Gastroesophageal sphincter (tissue), 4 donors: ENCODE measurements at places on chromosomes 2 and 18. TPM values are rescaled to one million over a fixed set of nuclear protein-coding genes. Genes with fewer than 3 reads are reported as not detected.
A peak's percentile ranks its signal among the peaks of the same experiment; 100 is the strongest.

Gene EFHD1
- 9.3 TPM for total RNA-seq

DNA sequence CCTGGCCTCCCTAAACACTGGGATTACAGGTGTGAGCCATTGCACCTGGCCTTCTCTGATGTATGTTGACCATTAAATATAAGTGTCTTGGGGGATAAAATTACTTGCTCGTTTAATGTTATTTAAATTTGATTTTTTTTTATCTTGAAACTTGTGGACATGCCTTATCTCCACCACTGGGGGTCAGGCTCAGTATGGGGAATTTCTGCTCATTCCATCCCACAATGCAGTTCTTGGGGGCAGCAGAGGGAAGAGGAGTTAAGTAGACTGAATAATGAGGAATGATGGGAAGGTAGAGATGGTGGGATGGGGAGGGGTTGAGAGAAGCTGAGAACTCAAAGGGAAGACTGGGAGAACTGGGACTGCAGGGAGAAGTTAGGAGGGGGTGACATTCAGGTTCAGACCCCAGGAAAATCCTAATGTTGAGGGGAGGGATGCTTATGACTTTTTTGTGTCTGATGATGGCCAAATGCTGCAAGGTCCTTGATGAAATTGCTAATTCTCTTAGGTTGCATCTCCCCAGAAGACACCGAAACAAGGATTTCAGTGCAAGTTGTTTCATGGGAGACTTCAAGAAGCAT lies 174.2 kb downstream of the MIB1 start:
- no peak for ATAC-seq

- no peak for ATAC-seq
These were observed 92.3 kb downstream of the B3GNT2 start for GRCh38 chr2:62287899-62288880.

DNA sequence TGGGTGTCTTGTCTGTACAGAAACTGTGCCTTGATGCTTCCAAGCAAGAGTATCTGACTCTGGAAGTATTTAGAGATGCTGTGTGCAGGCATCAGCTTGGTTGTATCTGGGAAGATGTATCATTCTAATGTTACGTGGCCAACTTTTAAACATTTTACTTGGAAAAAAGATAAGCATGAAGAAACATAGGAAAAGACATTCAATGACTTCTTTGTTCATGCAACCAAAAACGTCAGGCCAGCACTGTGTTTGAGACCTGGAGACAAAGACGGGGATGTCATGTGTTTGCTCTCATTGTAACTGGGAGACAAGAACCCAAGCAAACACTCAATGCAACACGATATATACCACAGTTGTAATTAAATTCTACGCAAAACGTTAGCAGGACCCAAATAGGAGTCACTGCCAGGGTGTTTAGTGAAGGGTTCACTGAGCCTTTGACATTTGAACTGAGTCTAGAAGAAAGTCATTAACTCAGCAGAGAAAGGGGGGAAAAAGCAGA lies 8.9 kb upstream of the SESTD1 start:
- no peak for ATAC-seq

Gene IL1R2
- total RNA-seq: 6.1 TPM

- ATAC-seq: peak; percentile 78
These were observed 206.4 kb upstream of the NCKAP5 start for GRCh38 chr2:133774654-133775015.

DNA sequence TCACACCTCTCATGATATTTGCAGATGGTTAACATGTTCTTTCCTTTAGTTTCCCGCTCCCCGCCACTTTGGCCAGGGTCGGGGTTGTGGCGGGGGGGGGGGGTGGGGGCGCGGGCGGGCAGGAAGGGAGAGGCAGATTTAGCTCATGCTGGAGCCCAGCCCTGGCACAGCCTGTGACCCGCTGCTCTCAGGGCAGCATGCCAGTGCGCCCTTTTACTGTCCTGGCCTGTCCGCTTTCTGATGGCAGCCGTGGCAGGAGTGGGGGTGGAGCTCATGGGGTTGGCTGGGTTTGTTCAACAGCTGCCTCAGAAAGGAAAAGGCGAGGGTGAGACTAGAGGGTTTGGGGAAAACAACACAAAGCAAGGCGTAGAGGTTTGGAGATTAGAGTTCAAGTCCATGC lies 56.1 kb downstream of the TNP1 start:
- ATAC-seq: no peak

DNA sequence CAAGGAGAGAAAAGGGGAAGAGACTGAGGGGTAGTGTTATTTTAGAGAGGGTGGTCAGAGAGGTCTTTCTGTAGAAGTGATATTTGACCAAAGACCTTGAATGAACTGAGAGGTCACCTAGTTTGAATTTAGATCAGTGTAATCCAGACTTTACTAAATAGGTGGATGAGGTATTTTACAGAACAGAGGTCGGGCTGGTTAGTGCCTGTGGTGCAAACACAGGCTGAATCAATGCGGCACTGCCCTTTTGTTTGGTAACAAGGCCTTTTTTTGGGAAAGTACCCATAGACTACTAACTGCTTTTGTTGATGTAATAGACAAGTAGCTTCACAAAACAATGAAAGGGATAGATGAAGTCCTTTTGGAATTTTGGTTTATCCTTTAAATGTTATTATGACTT lies 15.9 kb downstream of the RAPGEF4 start:
- no peak for ATAC-seq

DNA sequence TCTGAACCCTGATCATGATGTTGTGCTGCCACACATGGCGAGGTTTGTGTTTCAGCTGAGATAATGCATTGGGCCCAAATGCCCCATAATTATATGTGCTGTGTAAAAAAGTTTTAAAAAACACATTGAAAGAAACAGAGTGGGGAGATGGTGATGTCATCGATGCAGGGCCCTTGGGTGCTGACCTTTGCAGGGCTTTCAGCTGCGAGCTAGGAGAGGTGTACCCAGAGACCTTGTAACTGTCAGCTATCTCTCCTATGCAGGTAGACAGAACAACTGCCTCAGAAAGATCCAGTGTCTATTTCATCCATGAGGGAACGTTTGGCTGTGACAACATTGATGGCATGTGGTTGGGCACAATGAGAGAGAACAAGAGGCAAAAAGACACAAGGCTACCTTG lies 286.9 kb upstream of the CELF4 start:
- ATAC-seq: no peak

Gene GULP1
- 43.3 TPM for total RNA-seq

DNA sequence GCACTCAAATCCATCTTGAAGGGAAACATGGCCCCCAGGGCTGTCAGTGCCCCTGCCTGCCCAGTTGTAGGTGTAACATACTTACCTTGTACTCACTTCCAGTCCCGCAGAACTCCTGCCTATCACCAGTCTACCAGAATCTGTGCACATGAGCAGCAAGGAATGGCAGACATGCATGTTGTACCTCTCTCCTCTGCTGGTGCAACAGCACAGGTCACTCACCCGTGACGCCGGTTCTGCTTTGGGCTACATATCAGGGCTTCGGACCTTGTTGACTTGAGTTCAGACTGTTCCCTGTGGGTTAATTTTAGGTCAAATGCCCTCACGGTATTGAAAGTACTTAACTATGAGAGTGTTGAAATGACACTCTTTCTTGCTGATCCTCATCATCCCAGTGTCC lies 215.7 kb downstream of the TPGS2 start:
- ATAC-seq: no peak

Gene IL37
- not detected for total RNA-seq

GRCh38 chr2:197248623-197249022 lies 62.0 kb downstream of the ANKRD44 start:
- no peak for ATAC-seq

Gene HOXD1
- total RNA-seq: 0.54 TPM

DNA sequence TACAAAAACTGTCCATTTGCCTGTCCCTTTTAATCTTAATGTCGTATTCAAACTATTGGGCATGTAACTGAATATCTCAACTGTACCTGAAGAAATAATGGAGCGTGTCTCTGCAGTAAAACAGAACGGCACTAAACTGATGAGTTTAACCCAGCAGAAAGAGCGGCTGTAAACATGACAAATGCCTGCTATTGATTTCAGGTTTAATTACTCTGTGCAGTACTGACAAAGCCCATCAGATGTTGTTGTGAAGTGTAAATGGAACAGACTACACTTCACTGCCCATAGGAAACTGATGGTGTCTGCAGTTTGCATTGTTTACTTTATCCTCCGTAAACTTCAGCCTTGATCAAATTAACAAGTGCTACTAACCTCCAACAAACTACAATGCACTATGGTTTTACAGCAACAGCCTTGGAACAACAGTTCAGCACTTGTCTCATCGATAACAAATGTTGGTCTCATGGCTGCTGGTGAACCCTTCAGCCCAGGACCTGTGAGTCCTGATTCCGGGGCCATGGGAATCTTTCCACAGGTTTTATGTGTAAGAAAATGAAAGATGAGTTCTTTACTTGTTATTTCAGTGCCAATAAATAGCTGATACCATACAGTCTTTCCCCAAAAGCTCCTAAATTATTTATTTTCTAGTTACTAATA lies 316.5 kb downstream of the CCDC178 start:
- no peak for ATAC-seq

Gene RESP18
- total RNA-seq: not detected

DNA sequence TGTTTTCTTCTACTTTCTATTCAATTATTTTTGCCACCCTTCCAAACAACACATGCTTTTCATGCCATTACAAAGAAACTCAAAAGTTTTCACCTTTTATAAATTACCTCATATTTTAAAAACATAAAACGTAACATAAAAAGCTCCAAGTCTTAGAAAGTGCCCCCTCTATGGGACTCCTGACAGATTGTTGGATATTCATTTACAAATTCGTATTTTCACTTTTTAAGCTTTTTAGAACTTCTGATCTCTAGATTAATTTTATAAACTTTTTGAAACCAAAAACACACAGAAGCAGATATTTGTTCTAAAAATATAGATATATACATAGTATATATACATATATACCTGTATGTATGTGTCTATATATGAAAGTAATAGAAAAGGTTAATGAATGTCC lies 1.5 kb downstream of the COL5A2 start:
- ATAC-seq: no peak

DNA sequence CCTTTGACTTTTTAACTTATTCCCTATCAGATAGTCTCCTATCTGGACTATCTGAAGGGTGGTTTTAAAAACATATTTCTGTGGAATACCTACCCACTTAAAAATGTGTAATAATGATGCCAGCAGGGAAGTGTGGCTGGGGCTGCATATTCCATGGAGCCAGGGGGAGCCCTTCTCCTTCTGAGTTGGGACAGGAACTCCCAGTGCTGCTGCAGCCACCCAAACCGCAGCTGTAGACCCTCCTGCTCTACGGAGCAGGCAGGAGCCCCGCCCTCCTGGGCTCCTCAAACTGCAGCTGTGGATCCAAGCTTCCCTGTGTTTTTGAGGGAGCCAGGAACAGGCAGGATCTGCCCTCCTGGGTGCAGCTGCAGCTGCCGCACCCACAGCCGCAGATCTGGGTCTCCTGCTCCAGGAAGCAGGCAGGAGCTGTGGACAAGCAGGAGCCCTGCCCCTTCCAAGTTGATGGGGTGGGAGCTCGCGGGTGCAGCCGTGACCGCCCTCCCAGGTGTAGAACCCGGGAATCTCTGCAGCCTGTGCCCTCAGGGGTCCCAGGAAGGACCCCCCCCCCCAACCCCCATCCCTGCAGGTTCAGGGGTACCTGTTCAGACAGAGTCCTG lies 57.8 kb downstream of the PDK1 start:
- ATAC-seq: no peak

Gene LOXHD1
- 0.27 TPM for total RNA-seq

DNA sequence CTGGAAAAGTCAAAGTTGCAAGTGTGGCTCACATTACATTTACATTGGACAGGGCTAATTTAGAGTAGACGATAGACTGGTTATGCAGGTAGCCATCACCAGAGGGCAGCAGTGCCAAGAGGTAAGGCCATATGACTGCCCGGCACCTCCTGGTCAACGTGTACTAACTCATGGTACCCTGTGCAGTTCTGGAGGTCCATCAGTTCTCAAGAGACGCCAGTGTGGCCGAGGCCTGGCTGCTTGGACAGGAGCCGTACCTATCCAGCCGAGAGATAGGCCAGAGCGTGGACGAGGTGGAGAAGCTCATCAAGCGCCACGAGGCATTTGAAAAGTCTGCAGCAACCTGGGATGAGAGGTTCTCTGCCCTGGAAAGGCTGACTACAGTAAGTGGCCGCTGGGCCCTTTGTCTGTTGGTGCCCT lies 65.8 kb upstream of the EML6 start:
- peak; percentile 65 for ATAC-seq

Gene DOK6
- 2.6 TPM for total RNA-seq

Gene ABCG5
- not detected for total RNA-seq

DNA sequence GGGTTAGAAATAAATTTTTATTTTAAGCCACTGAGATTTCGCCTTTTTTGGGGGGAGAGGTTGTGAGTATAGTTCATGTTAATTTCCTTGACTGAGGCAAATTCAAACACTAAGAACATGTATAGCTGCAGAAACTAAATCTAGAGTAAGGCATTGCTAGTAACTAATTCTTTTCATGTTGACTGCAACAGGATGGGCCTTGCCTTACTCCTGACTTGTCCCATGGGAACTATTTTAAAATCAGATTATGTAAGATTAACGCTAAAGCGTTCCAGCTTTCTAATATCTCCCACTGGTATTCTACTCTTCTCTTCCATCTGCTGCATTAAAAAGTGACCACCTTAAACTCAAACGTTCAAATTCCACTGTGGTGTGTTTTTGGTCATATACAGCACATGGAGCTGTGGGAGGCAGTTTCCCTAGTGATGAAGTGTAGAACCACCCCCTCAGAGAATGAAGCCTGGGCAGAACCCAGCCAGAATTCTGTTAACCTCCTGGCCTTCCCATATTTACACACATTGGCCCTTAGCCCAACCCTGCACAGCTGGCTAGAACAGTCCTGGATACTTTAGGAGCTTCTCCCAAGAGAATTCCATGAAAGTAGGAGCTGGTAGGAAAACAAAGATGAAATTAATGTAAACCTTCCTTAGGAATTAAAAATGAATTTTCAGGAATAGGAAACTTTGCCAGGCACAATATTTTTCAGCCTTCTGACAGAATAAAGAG lies 687.8 kb downstream of the SLC4A3 start:
- no peak for ATAC-seq

- no peak for ATAC-seq
These were observed 72.3 kb downstream of the AAK1 start for GRCh38 chr2:69571189-69571588.

- ATAC-seq: no peak
These were observed 209.3 kb upstream of the SOX11 start for GRCh38 chr2:5482929-5483331.

DNA sequence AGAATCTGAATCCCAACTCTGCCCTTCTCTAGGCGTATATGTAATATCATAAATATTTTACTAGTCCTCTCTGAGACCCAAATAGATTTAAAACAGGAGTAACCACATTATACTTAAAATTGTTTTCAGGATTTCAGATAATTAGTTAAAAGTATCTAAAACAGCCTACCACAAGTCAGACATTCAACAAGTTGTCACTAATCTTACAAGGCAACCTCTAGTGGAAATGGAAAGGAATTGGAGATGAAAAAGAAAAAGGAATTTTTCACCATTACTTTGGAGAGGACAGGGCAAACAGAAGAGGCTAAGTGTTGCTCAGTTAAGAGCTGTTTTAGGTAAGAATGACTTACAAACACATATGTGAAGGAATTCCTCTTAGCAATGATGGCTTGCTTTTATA lies 11.4 kb downstream of the CUL3 start:
- ATAC-seq: no peak

GRCh38 chr18:25307192-25307591 lies 44.8 kb downstream of the ZNF521 start:
- no peak for ATAC-seq
